ENCODE measurements at places on chromosomes 13 and 19. TPM values are rescaled to one million over a fixed set of nuclear protein-coding genes. Genes with fewer than 3 reads are reported as not detected.

DNA sequence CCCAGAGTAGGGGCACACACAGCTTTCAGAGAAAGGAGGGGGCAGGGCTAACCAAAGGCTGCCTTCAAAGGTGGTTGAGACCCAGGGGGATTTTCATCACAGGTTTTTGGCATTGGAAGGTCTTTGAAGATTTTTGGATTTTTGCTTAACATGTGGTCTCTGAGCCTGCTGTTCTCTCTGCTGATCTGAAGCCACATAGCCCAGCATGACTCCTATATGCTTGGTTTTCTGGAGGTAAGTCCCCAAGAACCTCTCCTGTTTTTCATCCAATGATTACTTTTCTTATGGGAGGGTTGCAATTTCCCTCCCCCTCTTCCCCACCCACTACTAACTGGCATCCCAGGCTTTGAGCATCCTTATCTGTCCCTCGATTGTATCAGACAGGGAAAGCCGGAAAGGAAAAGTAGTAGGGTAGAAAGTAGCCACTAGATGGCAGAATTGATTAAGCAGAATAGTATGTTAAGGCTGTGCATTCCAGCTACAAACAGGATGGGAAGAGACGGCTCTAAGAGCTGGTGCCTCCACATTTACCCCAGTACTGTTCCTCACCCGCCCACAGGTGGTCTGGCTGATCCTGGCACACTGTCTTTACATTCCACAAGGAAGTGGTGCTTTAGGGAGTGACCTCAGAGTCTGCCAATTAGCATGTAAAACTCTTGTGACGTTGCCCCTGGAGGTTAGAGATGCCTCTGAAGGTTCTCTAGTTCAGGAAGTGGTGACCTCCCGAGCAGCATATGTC lies 218.9 kb upstream of the EDNRB start:
- H3K36me3 ChIP-seq: no peaks in the 10 kb centered on the region

DNA sequence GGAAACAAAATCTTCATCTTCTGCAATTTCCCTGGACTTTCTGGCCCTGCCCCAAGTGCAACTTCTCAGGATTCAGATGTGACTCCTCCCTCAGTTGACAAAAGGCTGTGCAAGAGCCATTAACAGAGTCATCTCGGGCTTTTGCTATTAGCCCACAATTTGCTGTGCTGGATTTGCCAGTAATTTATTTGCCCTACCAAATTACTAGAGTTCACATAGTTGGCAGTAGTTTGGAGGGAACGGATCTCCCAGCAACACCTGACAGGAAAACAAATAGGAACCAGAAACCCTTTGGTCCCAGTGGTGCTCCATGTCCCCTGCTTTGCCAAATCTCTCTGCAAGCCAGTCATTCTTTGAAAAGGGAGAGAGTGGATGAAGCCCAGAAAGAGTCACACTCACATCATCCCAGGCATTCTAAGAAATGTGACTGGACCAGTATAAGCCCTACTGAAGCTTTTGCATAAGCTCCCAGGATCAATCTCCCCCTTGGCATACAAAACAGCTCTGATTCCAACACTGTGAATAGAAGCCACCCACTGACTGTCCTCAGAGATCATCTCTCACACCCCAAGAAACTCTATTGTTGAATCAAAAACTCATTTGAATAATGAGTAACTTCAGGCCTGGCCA lies 350.1 kb upstream of the NBEA start:
- peak; percentile 25 for DNase-seq
- H3K4me3 ChIP-seq: no peak overlapping the region
- H3K27me3 ChIP-seq: no peaks in the 10 kb centered on the region
- no peaks in the 10 kb centered on the region for H3K36me3 ChIP-seq
- no peaks in the 10 kb centered on the region for H3K4me1 ChIP-seq

DNA sequence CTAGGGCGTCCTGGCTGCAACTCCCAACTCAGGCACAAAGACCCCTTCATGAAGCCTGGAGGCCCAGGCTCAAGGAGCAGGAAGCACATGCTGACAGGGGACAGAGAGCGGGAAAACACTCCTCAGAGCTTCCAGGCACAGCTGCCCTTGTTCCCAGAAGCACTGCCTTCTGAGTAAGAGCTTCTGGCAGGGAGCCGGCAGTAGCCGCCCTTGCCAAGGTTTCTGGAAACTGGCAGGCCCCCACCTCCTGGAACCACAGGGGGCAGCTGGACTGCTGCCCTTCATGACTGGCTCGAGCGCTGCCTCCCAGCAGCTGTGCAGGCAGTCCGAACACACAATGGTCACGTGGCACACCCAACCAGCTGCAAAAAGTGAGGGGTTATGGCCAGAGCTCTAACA lies 33.6 kb upstream of the EPHX3 start:
- no peak overlapping the region for H3K4me3 ChIP-seq
- DNase-seq: peak; percentile 66
- peak overlapping the region; percentile 24 for H3K27ac ChIP-seq
- peaks cover 11% of the 10 kb centered on the region for H3K36me3 ChIP-seq
- no peaks in the 10 kb centered on the region for H3K4me1 ChIP-seq
- H3K27me3 ChIP-seq: no peaks in the 10 kb centered on the region

DNA sequence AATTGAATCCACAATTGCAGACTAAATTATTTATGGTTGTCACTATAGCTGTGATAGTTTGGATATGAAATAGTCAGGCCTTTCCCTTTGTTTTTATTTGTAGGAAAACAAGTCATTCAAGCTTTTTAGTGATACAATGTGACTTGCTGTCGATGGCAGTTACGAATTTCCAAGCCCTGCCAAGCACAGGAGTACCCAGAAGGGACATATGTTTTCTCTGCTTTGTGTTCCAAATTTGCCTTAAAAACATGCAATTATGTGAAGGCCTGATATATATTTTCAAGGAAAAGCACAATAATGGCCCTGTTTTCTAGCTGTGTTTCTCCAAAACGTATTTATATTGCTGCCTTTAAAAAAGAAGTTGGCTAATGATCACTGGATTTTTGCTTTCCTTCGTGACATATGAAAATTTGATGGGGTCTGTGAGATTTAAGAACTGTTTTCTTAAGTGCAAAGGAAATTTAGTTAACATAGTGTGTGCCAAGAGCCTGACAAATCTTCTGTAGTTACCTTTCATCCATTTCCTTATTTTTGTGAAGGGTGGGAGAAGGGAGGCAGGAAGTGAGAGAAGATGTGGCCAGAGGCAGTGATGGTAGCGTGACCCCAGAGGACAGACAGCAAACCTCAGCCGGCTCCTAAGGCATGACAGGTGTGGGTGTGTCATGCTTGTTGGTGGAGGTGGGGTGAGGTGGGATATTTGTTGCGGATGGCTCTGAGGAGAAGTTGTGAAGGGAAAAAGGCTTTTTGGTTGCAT lies 79.6 kb downstream of the TEX26 start:
- H3K4me3 ChIP-seq: no peak overlapping the region
- DNase-seq: no peak
- no peaks in the 10 kb centered on the region for H3K4me1 ChIP-seq
- no peak overlapping the region for H3K27ac ChIP-seq
- H3K36me3 ChIP-seq: no peaks in the 10 kb centered on the region

DNA sequence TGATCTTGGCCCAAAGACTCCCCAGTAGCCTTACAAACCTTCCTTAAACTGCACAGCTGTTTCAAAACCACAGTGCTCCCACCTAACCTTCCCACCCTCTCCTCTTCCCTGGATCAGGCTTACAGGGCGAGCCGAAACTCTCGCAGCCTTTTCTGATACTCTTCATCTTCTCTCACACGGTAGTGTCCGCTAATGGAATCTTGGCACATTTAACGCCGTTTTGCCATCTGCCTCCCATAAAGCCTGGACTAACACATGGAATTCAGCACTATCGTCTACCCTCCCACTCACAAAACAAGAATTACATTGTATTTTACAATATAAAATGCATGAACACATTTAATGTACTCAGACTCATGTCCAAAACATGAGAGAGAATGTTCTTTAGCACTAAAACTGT lies 135.9 kb downstream of the RAP2A start:
- no peak overlapping the region for H3K4me3 ChIP-seq
- no peak overlapping the region for H3K27ac ChIP-seq
- H3K4me1 ChIP-seq: no peaks in the 10 kb centered on the region
- H3K27me3 ChIP-seq: no peaks in the 10 kb centered on the region

DNA sequence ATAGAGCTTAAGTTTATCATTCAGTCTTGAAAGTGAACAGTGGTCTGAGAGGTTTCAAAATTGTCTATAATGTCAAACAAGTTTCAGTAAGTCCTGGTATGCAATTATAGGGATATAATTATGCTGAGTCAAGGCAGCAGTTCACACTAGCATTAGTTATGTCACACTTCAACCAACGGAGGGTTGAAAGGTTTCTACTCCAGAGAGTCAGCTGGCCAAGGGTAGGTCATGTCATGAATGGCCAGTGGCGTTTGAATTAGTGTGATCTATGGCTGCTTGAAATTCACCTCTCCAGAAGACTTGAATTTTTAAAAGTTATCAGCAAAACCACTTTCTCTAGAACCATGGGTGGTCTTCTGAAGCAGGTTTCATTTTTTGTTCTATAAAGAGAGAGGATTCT lies 108.6 kb downstream of the TNFRSF19 start:
- H3K4me3 ChIP-seq: no peak overlapping the region
- H3K27ac ChIP-seq: no peak overlapping the region
- H3K27me3 ChIP-seq: no peaks in the 10 kb centered on the region
- no peaks in the 10 kb centered on the region for H3K4me1 ChIP-seq

- no peak overlapping the region for H3K27ac ChIP-seq
- H3K4me1 ChIP-seq: peaks cover 5% of the 10 kb centered on the region
- H3K27me3 ChIP-seq: no peaks in the 10 kb centered on the region
- no peaks in the 10 kb centered on the region for H3K36me3 ChIP-seq
- H3K4me3 ChIP-seq: no peak overlapping the region
- no peak for DNase-seq
Measured at GRCh38 chr19:2978772-2979171, 1.4 kb downstream of the TLE6 start.

DNA sequence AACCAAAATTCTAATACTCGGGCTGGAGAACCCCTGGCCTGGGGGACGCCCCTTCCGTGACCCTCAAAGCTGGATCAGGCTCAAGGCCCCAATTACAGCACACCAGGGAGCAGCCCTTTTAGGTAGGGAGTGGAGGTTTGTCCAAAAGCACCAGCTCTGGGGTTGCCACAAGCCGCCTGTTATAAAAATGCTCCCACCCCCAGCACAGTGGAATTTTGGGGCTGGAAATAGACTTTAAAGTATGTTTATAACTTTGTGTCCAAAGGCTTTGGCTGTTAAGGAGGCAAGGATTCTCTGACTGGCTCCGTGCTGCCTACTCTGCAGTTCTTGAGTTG lies 564 bp upstream of the GMIP start:
- H3K4me3 ChIP-seq: peak overlapping the region; percentile 75
- DNase-seq: no peak
- H3K4me1 ChIP-seq: no peaks in the 10 kb centered on the region

DNA sequence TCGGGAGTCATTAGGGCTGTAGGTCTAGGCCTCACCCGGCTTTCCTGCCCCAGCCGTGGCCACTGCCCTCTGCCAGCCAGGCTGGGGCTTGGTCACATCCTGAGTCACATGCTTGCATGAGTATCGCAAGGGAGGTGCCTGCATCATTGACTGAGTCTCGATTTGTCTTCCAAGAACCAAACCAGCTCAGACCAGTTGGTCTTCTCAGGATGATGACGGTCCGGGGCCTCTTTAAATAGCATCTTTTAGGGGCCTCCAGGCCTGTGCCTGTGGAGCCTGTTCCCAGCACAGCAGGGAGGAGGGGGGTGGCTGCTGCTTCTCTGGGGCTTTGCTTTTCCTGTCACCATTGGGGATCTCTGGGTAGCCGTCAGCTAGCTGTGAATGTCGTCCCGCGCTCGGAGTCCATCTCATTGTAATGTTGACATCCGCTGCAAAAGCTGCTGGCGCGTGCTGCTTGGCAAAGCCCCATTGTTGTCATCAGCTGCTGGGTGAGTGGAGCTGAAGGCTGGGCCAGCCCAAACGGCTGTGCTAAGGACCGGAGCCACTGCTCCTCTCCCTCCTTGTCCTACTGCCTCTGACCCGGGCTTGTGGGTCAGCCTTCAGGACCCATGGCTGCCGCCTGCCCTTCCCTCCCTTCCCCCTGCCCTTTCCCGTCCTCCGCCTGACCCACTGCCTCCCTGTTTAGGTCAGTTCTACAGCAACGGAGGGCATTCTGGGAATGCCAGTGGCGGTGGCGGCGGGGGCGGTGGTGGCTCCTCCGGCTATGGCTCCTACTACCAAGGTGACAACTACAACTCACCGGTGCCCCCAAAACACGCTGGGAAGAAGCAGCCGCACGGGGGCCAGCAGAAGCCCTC lies 14.3 kb upstream of the QTRT1 start:
- no peaks in the 10 kb centered on the region for H3K27me3 ChIP-seq
- H3K4me1 ChIP-seq: no peaks in the 10 kb centered on the region
- no peak for DNase-seq
- no peak overlapping the region for H3K27ac ChIP-seq
- H3K4me3 ChIP-seq: no peak overlapping the region

GRCh38 chr19:13187419-13187818 lies 37.2 kb downstream of the IER2 start:
- H3K4me1 ChIP-seq: no peaks in the 10 kb centered on the region
- H3K36me3 ChIP-seq: no peaks in the 10 kb centered on the region
- no peak for DNase-seq
- no peak overlapping the region for H3K27ac ChIP-seq

DNA sequence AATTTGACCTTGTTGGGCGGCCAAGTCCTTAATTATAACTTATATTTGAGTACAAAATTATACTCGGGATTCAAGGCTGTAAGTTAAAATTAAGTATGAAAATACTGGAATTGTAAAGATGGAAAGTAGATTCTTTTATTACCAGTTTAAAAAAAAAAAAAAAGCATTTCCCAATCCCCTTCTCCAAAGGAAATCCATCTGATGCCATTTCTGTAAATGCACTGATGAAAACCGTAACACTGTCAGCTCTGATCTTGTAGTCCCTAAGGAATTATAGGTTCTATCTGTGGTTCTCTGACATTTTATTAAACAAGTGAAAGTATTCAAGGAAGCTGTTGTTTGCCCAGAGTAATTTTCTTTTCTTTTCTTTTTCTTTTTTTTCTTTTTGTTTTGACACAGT lies 41.6 kb upstream of the HNRNPA1L2 start:
- no peak overlapping the region for H3K27ac ChIP-seq
- no peaks in the 10 kb centered on the region for H3K27me3 ChIP-seq
- H3K4me3 ChIP-seq: peak overlapping the region; percentile 53
- H3K36me3 ChIP-seq: no peaks in the 10 kb centered on the region
- no peaks in the 10 kb centered on the region for H3K4me1 ChIP-seq

Gene CERS4
- total RNA-seq: 2.9 TPM

Gene ZNF570
- 3.0 TPM for total RNA-seq

Gene RNF113B
- total RNA-seq: not detected

Gene ZNF382
- 1.9 TPM for total RNA-seq

Gene SRRM5
- total RNA-seq: 0.42 TPM

Gene ACER1
- not detected for total RNA-seq

Gene ASF1B
- 12.9 TPM for total RNA-seq

All from colonic mucosa (tissue), 4 donors.